ENCODE measurements at places on chromosomes 4 and X.

- no peak for DNase-seq
These were observed 2.8 kb downstream of the DCTD start for GRCh38 chr4:182914357-182914756.

GRCh38 chrX:41808047-41808446, 84.1 kb downstream of the GPR82 start:
- DNase-seq = no peak

- DNase-seq = no peak
These were observed 30.6 kb upstream of the ANTXR2 start for GRCh38 chr4:80103629-80104028.

DNA sequence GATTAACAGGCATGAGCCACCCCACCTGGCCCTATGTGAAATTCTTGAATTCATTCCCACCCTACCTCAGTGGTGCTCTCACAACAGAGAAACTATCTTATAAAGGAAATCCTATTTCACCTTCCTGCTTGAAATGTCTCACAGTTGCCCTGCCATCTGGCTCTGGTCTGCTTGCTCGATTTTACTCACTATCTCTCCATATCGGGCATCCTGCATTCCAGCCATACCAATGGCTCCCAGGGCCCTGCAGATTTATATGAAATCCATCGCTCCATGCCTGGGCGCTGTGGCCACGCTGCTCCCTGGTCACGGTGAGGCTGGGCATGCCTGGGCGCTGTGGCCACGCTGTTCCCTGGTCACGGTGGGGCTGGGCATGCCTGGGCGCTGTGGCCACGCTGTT, 15.8 kb downstream of the SORBS2 start:
- no peak for DNase-seq

DNA sequence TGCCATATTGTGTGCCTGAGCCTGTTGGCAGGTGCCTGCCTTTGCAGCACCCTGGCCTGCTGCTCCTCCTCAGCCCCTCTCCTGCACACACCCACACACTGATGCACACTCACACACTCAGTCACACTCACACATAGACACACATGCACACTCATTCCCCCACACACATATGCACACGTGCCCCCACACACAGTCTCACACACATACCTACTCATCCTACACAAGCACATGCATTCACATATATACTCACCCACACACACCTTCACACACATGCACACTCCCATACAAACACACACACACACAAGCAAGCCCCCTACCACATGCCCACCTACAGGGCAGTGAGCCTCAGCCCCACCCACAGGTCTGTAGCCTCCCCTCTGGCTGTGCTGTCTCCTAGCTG, 245.0 kb downstream of the EVC2 start:
- DNase-seq = no peak

DNA sequence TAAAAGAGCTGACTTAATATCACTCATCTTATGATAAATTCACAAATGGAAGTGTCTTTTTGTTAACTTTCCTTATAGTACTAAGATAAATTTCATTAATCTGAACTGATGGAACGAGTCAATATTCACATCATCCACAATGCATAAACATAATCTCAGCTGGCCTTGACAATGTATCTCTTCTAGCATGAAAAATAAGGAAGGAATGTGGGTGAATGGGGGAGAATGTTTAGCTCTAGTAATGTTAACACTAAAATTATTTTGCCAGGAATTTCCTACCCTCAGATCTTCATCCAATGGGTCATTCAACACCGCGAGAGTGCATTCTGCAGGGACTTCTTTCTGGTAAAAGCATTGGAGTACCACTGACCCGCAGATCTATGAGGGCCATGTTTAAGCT, 15.8 kb downstream of the TRPC3 start:
- no peak for DNase-seq
